ENCODE measurements at places on chromosomes 2 and 18. TPM values are rescaled to one million over a fixed set of nuclear protein-coding genes. Genes with fewer than 3 reads are reported as not detected.

DNA sequence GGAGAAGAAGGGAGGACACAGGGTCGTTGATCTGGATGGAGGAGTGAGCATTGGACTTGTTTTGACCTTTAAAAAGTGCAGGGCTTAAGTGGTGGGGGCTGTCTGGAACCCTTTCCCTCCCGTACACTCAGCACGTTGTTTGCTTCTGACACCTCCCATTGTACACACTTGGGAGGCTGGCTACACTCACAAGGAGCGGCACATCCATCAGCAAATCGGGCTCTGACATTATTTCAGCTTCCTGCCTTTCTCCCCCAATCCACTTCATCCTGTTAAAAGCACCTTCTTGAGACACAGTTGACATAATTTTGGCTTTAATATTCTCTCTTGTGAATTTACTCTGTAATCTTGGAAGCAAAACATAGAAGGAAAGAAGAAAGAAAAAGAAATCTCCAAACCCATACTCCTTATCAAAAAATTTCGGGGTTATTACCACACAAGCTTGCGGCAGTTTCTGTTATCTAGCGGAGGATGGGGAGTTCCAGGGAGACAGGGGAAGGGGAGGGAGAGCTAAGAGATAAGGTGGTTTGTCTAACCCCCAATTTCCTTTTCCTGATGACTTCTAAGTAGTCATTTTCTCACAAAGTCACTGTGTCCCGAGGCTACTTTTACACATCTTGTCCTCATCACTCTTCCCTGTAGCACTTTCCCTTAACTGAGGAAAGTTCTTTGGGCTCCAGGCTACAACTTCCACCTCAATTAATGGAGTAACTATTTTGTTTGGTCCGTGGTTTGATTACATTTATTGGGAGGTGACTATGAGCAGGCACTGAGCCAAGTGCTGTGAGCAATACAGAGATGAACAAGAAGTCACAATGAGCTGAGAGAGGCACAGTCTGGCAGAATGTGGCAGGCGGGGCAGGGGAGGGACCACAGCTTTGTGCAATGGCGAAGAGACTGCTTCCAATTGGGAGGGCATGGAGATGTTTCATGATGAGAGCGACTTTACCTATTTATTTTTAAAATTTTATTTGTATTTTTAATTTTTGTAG, 240.1 kb upstream of the MEX3C start:
- no peak for DNase-seq

Gene SKA1
- total RNA-seq, result not detected

Gene SERPINB12
- total RNA-seq, result not detected

- DNase-seq, result no peak
These were observed 121.3 kb downstream of the CDC42EP3 start for GRCh38 chr2:37550190-37550589.

DNA sequence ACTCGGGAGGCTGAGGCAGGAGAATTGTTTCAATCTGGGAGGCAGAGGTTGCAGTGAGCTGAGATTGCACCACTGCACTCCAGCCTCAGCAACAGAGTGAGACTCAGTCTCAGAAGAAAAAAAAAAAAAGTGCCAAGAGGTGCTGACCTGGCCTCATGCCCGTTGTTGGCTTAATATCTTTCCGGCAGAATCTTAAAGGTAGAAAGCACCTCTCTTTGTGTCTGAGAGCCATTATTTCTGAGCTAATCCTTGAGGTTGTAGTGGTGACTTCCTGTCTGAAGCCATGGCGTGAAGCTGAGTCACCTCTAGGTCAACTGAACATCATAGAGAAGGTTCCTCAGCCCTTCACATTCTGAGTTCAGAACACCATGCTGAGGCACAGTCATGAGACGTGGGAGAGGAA, 60.4 kb downstream of the WDSUB1 start:
- no peak for DNase-seq

GRCh38 chr2:181038796-181039195, 58.4 kb downstream of the UBE2E3 start:
- no peak for DNase-seq

GRCh38 chr2:206700156-206700555, 18.0 kb downstream of the DYTN start:
- DNase-seq, result no peak

Gene CD226
- total RNA-seq, result 0.49 TPM

- peak; percentile 91 for DNase-seq
These were observed 37.4 kb downstream of the SH3BP4 start for GRCh38 chr2:234989183-234989701.

DNA sequence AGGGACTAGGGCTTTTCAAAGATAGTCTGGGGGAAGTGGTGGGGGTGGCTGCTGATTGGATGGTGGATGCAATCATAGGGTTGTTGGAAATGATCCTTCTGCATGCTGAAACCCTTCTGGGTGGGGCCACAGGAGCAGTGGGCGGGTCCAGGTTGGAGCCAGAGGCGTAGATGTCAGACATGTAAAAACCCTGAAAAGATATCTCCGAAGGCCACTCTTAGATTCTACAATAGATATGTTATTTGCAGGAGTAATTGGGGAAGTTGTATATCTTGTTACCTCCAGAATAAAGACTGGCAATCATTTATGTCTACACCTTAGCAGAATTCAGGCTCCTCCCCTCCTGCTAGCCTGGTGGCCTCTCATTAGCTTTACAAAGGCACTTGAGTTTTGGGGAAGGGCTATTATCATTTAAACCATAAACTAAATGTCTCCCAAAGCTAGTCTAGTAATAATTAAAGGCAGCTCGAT, 8.2 kb upstream of the FAM98A start:
- no peak for DNase-seq

DNA sequence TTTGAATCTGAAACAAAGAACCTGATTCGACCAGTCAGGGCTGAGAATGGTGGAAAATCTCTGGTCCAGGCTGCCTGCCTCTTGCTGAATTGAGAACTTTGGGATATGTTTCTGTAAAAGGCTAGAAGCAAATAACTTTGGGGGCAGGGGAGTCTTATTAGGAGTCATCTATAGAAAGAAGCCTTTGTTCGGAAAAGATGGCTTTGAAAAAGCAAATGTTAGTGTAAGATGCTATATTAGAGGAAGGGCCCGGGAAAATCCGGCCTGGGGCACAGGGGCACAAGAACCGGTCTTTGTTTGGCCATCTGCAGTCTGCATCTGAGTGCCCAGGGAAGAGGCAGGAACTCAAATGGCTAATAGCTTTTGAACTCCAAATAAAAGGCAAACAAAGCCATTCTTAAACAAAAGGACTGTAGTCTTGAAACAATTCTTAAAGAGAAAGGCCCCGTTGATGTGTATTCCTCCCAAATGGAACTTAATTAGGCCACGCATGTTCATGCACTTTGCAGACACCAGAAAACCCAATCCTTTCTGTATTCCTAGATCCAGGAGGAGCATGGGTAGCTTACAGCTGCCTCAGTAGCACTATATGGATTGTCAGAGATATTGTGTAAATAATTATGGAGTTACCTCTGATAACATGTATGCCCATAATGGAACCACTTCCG, 180.0 kb upstream of the ARL4C start:
- DNase-seq, result no peak

DNA sequence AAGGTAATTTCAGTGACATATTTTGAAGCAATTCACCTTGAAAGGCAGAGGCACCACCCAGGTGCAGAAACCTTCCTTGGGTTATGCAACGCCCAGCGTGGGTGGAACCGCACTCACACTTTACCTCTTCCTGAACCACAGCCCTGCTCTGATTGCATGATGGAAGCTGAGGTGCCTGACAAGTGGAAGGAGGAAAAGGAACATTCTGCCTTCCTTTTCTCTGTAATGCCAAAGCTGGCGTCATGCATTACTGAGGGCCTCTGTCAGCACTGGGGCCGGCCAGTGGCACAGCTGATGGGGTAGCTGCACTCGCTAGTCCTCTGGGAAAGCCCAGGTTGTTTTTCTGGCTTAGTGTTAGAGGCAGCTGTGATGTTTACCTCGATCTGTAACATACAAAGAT, 266.5 kb downstream of the NEDD4L start:
- DNase-seq, result peak; percentile 78

Gene ABHD1
- not detected for total RNA-seq

Gene LRP1B
- 3.2 TPM for total RNA-seq

DNA sequence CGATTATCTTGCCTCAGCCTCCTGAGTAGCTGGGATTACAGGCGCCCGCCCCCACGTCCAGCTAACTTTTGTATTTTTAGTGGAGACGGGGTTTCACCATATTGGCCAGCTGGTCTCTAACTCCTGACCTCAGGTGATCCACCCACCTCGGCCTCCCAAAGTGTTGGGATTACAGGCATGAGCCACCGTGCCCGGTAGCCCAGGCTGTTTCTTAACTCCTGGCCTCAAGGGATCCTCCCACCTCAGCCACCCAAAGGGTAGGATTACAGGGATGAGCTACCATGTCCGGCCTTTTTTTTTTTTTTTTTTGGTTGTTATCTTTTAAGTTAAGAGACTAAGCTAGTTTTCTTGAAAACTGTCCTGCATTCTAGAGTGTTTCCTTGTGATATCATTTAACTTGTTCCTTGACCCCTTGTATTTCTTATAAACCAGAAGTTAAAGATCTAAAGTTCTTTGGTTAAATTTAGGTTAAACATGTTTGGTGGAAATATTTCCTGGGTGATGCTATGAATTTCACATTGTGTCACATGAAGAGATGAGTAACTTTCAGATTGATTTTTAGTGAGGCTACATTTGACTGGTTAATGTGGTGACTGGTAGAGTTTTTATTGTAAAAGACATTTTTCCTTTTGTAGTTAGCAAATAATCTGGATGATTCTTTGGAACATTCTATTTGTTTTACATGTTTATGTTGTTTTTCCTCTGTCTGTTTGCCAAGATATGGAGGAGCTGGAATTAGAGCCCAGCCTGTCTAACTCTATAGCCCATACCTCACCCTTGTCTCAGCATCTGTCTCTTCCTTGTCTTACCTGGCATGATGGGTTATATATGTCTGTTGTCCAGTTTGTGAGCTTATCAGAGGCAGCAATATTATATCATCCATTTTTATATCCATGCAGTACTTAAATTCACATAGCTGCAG, 5.2 kb downstream of the NCAPH start:
- no peak for DNase-seq

DNA sequence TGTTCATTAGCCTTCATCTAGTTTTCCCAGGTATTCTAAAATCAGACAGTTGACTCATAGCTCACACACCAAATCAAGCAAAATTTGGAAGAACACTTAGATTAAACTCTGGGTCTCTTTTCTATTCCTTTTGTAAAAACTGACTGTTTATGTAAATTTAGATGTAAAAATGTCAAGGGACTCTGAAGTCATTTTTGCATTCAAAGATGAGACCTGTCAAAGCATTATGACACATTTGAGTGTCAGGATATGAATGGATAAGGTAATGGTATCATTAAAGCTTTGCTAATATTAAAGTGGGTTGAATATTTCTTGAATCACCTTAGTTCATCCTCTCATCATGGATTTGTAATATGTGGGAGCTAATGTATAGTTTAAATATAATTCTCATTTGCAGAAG, 348.1 kb upstream of the NRXN1 start:
- DNase-seq, result no peak

Gene SIX2
- total RNA-seq, result not detected

DNA sequence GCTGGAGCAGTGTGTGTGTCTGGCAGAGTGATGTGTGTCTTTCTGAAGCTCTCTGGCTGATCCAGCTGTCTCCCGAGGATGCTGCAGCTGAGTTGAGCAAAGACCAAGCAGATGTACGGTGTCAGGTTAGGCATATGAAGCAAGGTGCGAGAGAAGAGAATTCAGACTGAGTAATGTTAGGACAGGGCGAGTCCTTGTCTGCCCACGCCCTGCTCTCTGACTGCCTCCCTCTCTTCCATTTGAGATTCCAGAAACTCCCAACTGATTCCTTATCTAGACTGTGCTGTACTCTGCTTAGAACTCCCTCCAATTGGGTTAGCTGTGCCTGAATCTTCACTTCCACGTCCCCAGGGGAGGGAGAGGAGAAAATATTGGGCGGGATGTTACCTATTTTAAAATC, 25.7 kb upstream of the LPIN1 start:
- DNase-seq, result no peak

Gene AGAP1
- total RNA-seq, result 26.6 TPM

GRCh38 chr2:223058952-223059716, 7.1 kb downstream of the KCNE4 start:
- DNase-seq, result no peak

DNA sequence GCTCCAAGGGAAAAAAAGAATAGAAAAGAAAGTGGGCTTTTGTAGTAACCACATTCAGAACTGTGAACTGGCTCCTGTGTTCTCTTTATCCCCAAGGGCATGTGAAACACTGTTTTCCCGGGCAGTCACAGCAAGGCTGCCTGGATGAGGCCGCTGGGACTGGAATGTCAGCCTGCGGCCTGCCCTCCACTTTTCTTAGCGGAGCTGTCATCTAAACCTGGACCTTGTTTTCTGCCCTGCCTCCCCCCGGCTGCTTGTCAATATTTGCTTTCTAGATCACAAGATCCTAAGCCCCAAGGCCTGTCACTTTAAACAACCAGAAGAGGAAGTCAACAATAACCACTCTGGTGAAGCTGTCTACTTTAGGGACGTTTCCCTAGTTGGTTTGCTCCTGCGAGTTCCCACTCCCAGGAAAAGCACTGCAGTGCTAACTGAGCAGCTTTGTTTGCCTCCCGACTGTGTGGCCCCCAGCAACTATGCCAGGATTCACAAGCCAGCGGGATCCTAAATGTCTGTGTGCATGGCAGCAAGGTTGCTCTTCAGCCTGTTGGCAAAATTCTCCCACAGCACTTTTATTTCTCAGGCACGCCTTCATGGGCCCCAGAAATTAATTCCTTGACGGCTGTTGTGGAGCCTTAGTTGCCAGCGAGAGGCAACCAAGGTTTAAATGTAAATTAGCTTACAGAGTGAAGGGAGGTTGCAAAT, 30.6 kb downstream of the SOWAHC start:
- no peak for DNase-seq

Gene PRKD3
- total RNA-seq, result 78.8 TPM

Gene CLEC4F
- not detected for total RNA-seq

- DNase-seq, result no peak
These were observed 35.8 kb downstream of the SCTR start for GRCh38 chr2:119488245-119489214.

DNA sequence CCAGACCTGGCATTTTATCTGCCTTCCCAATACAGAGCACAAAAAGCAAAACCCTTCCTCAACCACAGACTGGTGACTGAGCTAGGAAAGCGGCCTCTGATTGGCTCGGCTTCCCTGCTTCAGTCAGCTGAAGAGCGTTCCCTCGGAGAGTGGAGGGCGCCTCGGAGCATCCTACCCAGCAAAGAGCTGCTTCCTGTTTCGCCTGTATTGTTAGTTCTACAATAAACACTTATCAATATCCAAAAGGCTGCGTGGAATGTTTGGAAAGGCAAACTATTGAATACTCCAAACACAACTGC, 125.0 kb downstream of the CACNB4 start:
- no peak for DNase-seq

Gene SKOR2
- total RNA-seq, result not detected

Gene RESP18
- not detected for total RNA-seq

GRCh38 chr2:26540306-26540705, 62.4 kb upstream of the OTOF start:
- DNase-seq, result peak; percentile 40

Gene CFAP65
- not detected for total RNA-seq

Data from sigmoid colon (tissue), 7 donors.